ENCODE measurements at places on chromosomes 3 and 15.

- no peak for DNase-seq
These were observed 51.1 kb downstream of the PARP15 start for GRCh38 chr3:122628567-122628966.

DNA sequence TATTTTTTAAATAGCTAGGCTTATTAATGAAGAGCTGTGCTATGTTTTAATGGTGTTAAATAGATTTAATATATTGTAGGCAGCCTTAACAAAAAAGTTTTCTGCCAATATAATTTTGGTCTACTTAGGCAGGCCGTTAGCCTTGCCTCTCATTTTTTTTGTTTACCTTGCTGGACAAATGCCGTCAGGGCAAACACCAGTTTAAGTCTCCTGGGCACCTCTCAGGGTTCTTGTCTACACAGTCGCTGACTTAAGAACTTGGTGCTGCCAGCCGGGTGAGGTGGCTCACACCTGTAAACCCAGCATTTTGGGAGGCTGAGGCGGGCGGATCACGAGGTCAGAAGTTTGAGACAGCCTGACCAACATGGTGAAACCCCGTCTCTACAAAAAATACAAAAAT lies 153.3 kb downstream of the ULK4 start:
- no peak for DNase-seq

DNA sequence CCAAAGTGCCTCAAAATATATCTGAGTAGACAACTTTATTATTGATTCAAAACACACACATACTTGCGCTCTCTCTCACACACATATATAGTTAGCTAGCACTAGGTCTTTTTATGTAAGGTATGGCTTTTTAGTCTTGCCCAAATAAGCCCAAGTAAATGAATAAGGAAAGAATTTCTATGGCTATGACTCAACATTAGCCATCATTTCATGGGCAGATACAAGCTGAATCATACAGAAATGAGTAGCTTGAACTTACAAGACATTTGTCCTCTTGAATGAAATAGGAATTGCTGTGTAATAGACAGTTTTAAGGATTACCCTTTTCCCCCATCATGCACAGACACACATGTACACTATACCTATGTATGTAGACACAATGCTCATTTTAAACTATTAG lies 4.9 kb downstream of the CADPS start:
- DNase-seq: no peak

DNA sequence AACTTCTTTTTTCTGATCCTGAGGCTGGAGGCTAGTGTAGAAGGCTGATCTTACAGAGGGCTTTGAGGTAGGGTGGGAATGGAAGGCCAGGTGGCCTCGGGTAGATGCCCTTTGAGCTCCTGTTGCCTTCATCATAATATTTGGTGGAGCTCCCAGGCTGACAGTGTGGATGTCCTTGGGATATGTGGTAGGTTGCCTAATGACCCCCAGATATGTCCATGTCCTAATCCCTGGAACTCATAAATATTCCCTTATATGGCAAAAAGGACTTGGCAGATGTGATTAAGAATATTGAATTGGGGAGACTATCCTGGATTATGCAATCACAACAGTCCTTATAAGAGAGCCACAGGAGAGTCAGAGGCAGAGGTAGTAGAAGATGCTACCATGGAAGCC lies 5.5 kb downstream of the ADAMTSL3 start:
- DNase-seq: no peak

DNA sequence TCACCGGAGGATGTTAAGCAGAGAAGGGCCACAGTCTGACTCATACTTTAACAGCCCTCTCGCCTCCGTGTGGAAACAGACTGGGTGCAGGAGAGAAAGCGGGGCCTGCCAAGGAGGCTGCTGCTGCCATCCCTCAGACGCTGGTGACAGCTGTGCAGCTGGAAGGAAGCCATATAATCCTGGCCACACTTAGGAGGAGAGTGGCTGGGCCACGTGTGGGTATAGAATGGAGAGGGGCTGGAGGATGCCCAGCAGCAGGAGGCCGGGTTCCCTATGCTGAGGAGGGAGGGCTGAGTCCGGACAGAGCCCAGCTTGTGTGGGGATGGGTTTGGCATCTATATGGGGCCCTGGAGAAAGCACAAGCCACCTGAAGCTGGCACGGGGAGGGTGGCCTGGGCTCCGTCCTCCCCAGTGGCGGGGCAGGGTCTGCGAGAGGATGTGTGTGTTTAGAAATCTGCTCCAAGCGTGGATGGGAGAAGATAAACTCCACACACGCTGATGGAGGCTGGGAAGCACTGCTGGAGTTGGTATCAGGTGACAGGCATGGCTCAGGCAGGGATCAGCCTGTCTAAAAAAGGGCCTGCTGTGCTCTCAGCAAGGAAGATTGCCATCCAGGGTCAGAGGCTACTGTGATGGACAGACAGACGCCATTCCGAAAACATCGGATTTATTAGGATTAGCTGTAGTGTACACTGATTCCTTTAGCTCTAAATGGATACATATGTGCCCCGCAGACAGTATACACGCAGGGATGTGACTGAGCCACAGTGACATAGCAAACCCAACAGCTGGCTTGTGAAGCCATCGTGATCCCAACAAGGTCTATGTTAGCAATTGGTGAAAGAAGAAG lies 15.9 kb downstream of the ABTB1 start:
- no peak for DNase-seq

DNA sequence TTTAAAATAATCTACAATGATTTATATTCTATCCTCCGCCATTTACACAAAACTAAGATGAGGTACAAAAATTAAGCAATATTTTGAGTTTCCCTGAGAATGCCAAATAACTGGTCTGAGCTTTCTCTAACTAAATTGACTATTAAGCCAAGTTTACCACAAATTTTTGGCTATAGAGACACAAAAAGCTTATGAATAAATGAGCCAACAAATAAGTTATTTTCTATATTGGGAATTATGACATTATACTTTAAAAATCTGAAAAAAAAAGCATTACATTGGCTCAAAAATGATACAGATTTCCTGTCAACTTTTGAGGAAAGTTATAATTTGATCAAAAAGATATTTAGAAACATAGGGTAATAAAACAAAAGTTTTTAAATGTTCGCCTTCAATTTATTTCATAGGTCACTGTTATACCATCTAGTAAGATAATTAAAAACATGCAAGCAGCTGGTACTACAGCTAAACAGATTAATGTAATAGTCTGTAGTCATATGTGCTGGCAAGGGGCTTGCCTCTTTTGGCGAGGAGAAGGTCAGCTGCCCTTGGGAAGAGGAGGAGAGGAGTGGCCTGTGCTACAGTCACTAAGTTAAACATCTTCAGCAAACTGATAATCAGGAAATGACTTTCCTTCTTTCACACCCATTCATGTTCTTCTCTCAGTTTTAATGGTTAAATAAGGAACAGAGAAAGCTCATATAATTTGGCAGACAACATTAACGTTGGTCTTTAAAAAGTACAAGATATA lies 318.5 kb downstream of the TBC1D5 start:
- DNase-seq: no peak

Data from hematopoietic multipotent progenitor cell treated with erythropoietin and hydrocortisone succinate and interleukin-3 and kit ligand, for 8 days (in vitro differentiated cells).